ENCODE measurements at places on chromosomes 7 and 10. TPM values are rescaled to one million over a fixed set of nuclear protein-coding genes. Genes with fewer than 3 reads are reported as not detected.

AFAP1L2 gene
- 0.13 TPM for total RNA-seq

GHRHR gene
- total RNA-seq, result not detected

STK31 gene
- not detected for total RNA-seq

HMX2 gene
- not detected for total RNA-seq

NME8 gene
- not detected for total RNA-seq

AGR3 gene
- not detected for total RNA-seq

MTURN gene
- total RNA-seq, result 17.3 TPM

TMEM176A gene
- not detected for total RNA-seq

CDC123 gene
- 174 TPM for total RNA-seq

ZNF248 gene
- 6.7 TPM for total RNA-seq

RAB19 gene
- total RNA-seq, result not detected

CDK1 gene
- 43.1 TPM for total RNA-seq

MYL10 gene
- not detected for total RNA-seq

Data from aortic smooth muscle cell (primary cell).